ENCODE measurements at places on chromosomes 3 and 15. TPM values are rescaled to one million over a fixed set of nuclear protein-coding genes. Genes with fewer than 3 reads are reported as not detected.

The GOLGA6L10 gene
- total RNA-seq = 0.44 TPM

The HDDC3 gene
- total RNA-seq = 11.9 TPM

The CSPG4 gene
- 76.7 TPM for total RNA-seq

The VPS39 gene
- total RNA-seq = 33.5 TPM
